ENCODE measurements at places on chromosomes 1 and 21.
A peak's percentile ranks its signal among the peaks of the same experiment; 100 is the strongest.

DNA sequence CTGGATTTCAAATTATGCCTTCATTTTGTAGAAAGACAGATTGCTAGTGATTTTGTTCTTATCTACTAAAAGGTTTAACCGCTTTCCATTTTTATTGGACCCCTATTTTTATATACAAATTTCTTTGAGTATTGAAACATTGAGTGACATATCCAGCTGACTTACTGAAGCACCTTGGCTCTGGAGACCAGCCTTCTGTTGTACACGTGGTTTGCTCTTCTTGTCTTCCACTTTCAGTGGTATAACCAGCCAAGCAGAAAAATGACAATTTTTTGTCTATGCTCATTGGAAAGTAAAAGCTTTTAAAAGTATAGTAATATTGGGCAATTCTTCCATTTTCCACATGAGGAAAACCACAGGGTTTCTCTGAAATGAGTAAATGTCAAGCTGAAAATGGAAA lies 4.4 kb downstream of the F13B start:
- DNase-seq, result no peak

DNA sequence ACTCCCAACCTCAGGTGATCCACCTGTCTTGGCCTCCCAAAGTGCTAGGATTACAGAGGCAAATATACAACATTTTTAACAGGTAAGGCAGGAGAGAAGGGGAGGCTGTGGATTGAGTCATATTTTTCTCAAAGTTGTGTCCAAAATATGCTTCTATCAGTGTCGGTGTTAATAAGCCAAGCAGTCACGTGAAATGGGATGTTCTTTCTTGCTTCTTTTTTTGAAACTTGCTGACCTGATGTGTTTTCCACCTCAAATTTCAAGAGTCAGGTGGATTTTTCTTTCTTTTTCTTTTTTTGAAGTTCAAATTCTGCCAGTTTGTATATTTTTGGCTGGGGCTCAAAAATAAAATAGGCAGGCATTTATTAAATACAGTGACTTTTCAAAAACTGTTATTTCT lies 91.5 kb downstream of the PCP4 start:
- no peak for DNase-seq

DNA sequence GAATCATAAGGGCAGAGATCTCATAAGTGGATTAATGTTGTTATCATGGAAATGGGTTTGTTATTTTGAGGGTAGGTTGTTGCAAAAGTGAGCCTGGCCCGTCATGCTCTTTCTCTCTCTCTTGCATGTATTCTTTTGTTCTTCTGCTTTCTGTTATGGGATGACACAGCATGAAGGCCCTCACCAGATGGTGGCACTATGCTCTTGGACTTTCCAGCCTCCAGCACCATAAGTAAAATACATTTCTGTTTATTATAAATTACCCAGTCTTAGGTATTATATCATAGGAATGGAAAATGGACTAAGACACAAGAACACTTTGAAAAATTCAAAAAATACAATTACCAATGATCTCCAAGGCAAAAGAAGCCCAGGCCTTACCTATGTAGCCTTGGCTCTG lies 676.1 kb downstream of the PTPRU start:
- DNase-seq, result no peak

GRCh38 chr1:115982400-115982799 lies 6.1 kb downstream of the SLC22A15 start:
- DNase-seq, result no peak

DNA sequence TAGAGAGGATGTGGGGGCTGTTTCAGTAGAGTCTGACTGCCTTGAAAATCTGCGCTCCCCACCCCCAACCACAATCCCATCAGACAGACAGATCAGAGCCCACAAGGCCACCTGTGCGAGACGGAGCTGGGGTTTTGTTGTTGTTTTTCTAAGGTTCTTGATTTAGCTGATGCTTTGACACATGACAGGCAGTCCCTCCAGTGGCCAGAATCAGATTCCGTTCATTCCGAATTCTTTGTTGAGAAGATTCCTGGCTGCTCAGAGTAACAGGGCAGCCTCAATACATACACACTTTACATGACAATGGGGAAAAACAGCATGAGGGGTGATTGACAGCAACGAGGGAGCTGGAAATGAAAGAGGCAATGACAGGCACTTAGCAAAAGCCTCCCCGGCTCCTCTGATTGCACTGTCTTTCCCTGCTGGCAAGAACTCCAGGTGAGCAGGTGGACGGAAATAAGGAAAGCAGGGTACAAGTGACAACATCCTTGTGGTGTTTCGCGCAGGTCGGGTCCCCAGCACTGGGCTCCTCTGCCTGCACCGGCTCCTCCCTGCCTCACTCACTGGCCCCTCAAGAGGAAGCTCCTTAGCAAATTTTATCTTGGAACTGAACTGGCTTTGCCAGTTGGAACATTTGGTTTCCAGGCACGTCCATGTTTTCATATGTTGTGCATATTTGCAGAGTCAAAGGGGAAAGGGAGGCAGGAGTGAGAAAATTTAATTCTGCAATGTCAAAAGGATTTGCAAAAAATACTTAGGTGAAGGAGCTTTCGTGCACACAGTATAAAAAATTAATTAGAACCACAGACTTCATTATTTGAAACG lies 148.7 kb downstream of the PGBD5 start:
- DNase-seq, result no peak

GRCh38 chr1:80365359-80366021 lies 1359.0 kb upstream of the ADGRL4 start:
- DNase-seq, result no peak

- no peak for DNase-seq
These were observed 9.0 kb downstream of the DDX59 start for GRCh38 chr1:200660719-200661118.

DNA sequence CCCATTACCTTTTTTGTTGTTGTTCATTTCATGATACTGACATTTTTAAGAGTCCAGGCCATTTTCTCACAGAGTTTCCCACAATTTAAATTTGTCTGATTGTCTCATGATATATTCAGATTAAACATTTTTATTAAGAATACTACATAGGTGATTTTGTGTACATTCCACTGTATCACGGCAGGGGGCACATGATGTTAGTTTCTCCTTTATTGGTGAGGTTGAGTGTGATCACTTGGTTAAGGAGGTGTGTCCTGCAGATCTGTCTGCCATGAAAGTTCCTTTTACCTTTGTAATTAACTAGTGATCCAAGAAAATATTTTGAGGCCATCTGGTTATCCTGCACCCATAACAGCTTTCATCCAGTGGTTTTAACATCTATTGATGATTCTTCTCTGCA lies 11.8 kb downstream of the RTCA start:
- DNase-seq, result no peak

DNA sequence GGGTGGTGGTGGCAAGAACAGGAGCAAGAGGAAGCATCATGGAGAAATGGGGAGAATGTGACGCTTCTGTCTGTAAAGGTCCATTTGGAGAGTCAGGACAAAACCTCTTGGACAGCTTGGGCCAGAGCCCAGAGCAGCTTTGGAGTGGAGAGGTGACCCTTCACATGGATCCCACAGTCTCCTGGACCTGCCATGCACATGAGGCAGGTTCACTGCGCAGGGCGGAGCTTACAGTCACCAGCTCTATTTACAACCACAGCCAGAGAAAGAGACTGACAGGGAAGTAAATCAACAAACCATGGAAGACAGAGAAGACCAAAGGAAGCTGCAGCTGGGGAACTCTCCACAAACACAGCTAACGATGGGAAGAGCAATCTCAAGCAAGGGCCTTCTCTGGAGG lies 828 bp upstream of the RGS8 start:
- no peak for DNase-seq

DNA sequence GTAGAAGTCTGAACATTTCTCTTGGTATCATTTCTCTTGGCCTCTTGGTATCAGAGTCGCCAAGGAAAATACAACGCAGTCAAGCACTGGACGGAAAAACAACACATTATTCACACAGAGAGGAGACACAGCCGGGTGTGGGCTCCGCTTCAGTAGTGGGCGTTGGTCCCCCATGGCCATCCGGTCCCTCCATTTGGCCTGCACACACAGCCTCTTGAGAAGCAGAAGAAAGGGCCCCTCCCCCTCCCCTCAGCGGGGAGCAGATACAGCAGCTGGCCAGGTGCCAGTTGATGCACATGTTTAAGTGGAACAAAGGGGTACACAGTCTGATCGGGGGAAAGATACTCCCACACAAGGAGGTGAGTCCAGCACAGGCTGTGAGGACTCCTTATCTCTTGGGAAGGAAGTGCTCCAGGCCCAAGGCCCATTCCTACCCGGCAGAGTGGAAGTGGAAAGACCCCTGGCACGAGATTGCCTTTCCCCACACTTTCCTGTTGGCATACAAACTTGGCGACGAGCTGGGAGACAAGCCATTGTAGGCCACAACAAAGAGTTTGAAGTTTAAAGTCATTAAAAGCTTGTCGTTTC lies 311.3 kb downstream of the FAM72C start:
- no peak for DNase-seq

GRCh38 chr1:9820521-9820920 lies 3.2 kb downstream of the CLSTN1 start:
- no peak for DNase-seq

DNA sequence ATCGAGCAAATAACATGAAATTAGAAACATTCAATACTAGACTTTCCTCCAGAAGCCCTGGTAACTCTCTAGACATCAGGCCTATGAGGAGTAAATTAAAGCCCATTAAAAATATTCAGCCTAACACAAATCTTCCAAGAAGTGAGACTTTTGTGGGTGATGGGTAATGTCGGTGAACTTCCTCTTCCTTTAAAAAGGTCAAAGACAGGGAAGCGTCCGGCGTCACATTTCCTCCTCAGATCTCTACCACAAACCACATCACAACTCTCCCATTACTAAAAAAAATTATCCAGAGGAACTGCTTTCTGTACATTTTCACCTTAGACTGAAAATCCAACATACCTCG lies 1.4 kb downstream of the EIF4G3 start:
- no peak for DNase-seq

- no peak for DNase-seq
These were observed 68.3 kb upstream of the TARDBP start for GRCh38 chr1:10943991-10944730.

GRCh38 chr1:202283991-202284390 lies 57.7 kb downstream of the UBE2T start:
- DNase-seq, result peak; percentile 42

- DNase-seq, result no peak
These were observed 16.7 kb downstream of the FRRS1 start for GRCh38 chr1:99749504-99750347.

GRCh38 chr1:226643177-226643576 lies 94.6 kb downstream of the STUM start:
- peak; percentile 80 for DNase-seq

- no peak for DNase-seq
These were observed 106.7 kb downstream of the SCMH1 start for GRCh38 chr1:41135196-41135947.

- no peak for DNase-seq
These were observed 221.8 kb upstream of the CHRM3 start for GRCh38 chr1:239164451-239165180.

DNA sequence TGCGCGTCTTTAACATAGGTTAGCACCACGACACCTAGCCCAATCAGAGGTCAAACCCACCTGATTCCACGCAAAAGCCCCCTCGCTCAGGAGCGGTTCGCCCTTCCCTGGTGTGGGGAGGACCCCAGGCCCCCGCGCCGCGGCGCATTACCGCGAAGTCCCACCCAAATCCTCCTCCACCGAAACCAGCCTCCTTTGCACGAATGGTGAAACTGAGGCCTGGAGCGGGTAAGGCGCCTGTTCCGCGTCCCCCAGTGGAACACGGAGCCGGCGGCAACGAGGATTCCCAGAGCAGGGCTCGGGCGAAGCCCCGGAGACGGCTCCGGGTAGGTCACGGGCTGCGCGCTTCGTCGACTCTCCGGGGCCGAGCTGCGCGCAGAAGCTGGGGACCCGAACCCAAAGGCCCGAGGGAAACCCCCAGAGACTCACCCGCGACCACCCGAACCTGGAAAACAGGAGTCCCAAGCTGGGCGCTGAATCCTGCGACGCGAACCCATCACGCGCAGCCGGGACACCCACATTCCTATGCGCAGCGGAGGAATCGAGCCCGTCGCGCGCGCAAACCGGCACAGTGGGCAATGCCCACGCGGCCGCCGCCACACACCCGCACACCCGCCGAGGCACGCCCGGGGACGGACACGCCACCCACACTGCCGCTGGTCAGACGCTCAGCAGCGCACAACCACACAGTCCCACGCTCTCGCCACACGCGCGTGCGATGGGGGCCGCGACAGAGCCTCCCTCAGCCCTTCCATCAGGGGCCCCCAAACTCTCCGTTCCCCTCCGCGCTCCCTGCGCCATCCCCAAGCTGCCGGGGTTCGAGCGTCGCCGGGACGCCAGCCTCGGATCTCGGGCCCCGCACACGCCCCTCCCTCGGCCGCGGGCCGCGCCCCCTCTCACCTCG lies 507 bp downstream of the GLIS1 start:
- no peak for DNase-seq

- DNase-seq, result no peak
These were observed 2.7 kb downstream of the SNAPIN start for GRCh38 chr1:153661111-153661708.
